SK-N-MC (cell line): ENCODE measurements at places on chromosomes 3 and 15.

GRCh38 chr3:51955893-51956770 lies 951 bp downstream of the GPR62 start:
- DNase-seq = no peak

DNA sequence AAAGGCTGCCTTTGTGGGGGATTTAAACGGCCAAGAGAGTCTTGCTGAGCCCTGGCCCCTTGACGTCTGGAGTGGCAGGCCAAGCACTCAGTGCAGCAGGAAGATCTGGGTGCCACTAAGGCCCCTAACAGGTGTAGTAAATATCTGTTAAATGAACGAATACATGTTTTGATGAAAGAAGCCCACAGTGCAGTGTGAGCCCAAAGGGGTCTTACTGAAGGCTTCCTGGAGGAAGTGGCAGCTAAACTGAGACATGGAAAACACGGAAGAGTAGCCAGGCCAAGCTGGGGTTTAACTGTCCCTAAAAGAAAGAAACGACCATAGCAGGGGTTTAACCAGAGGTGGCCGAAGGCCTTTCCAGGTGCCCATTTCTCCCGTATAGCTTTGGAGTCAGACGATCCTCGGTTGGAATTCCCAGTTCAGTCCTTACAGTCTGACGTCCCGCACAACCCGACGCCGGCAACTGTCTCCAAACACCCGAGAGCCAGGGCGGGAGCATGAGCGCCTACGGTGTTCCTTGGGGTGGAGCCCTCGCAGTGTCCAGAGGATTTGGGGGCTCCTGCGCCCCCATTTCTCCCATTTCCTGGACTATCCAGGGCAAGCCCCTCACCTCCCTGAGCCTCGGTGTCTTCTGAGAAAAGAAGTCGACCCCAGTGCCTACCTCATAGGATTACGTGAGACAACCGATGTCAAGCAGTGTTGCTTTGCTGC lies 910 bp upstream of the ABHD6 start:
- no peak for DNase-seq

- DNase-seq = no peak
Measured at GRCh38 chr3:73718326-73719110, 93.8 kb upstream of the PDZRN3 start.

GRCh38 chr15:70539912-70540530 lies 223.3 kb downstream of the UACA start:
- no peak for DNase-seq

DNA sequence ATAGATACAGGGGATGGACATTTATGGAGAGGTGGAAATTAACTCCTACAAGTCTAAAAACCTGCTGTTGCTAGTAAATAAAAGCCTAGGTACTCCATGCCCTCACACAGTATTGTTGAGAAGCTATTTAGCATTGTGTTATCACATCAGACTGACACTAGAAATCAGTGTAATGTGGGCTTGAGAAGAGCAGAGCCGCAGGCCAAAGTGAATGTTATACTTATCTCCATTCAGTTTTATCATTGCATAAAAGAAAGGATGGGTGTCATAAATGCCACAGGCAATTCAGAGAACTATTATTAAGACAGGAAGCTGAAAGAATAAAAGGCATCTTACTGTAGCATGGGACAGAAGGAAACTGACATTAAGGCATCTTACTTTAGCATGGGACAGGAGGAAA lies 13.7 kb upstream of the ISLR start:
- DNase-seq = no peak

- no peak for DNase-seq
Measured at GRCh38 chr3:123027292-123028232, at the start of gene SEMA5B. SEMA5B (minus strand) TSS chr3:123027763; CDS start chr3:122961263, 66,500 bp downstream.

- DNase-seq = no peak
Measured at GRCh38 chr15:55461447-55461846, 46.6 kb downstream of the DNAAF4 start.

GRCh38 chr3:45409921-45410320 lies 21.5 kb downstream of the LARS2 start:
- DNase-seq = no peak

DNA sequence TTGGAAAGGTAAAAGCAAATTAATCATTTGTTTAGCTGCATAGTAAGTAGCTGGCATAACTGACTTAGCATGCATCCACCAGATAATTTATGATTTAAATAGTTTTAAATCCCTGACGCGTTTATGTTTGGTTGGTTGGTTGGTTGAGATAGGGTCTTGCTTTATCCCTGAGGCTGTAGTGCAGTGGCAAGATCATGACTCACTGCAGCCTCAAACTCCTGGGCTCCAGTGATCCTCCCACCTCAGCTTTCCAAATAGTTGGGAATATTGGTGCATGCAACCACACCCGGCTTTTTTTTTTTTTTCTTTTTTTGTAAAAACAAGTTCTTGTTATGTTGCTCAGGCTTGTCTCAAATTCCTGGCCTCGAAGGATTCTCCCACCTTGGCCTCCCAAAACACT lies 263.4 kb downstream of the MCTP2 start:
- DNase-seq = no peak

GRCh38 chr15:26738996-26739395 lies 33.9 kb downstream of the GABRB3 start:
- DNase-seq = no peak

DNA sequence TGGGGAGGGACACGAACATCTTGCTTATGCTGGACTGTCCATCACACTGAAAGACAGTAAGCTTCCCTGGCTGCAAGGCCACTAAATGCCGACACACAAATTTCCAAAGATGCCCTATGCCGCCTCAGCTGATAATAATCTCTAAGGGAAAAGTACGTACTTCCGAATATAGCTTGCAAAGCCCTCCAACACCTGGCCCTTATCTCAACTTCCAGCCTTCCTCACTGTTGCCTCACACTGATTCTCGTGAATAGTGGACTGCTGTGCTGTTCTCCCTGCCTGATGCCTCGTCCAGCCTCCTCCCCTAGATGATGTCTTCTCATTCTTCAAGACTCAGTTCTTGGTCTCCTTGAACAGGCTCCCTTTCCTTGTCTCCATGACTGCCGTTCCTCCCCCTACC lies 72.3 kb downstream of the CD47 start:
- no peak for DNase-seq

- no peak for DNase-seq
Measured at GRCh38 chr15:92163641-92164040, 230.0 kb upstream of the ST8SIA2 start.
